Omental fat pad (tissue), 4 donors: ENCODE measurements at places on chromosomes 5 and 9. TPM values are rescaled to one million over a fixed set of nuclear protein-coding genes. Genes with fewer than 3 reads are reported as not detected.

INSL4 gene
- total RNA-seq = not detected

CARD6 gene
- 37.0 TPM for total RNA-seq

LHX6 gene
- total RNA-seq = 9.8 TPM

LCP2 gene
- 33.5 TPM for total RNA-seq

DNA sequence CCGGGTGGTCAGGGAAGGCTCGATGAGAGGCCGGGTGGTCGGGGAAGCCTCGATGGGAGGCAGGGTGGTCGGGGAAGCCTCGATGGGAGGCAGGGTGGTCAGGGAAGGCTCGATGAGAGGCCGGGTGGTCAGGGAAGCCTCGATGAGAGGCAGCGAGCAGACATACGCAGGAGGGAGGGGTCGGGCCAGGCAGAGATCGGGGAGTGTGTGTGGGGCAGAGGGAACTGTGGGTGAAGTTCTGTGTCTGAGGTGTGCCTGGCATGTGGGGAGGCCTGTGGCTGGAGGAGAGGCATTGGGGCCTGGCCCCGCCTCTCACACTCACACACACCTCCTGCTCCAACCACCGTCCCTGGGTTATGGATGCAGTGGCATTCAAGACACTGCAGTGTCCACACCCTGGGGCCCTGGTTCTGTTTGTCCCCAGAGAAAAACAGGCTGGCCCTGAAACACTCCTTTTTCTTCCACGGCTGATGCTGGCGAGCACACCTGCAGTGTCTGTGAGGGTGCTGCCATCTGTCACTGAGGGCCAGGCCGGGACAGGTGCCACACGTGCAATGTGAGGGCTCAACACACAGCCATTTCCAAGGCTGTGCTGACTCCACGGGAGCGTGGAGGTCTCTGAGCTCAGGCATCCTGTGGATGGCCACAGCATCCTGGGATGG lies 6.5 kb upstream of the PLEKHG4B start:
- DNase-seq = no peak

GRCh38 chr9:34551751-34552605 lies 29.2 kb upstream of the ENHO start:
- DNase-seq = no peak

DNA sequence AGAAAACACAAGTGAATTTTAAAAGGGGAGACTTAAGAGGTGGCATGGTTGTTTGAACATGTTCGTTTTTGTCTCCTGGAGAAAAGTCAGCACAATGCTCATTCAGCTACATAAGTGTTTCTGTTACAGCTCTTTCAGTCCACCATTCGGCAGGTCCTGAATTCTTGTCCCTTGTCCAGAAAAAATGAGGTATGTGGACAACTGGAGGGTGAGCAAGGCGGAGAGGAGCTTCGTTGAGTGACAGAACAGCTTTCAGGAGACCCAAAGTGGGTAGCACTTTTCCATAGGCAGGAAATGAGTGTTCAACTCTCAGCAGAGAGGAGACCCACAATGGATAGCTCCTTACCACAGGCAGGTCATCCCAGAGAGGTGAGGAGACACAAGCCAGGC lies 4.9 kb downstream of the PDCD1LG2 start:
- DNase-seq = no peak
